ENCODE measurements at places on chromosomes 7 and 10.

DNA sequence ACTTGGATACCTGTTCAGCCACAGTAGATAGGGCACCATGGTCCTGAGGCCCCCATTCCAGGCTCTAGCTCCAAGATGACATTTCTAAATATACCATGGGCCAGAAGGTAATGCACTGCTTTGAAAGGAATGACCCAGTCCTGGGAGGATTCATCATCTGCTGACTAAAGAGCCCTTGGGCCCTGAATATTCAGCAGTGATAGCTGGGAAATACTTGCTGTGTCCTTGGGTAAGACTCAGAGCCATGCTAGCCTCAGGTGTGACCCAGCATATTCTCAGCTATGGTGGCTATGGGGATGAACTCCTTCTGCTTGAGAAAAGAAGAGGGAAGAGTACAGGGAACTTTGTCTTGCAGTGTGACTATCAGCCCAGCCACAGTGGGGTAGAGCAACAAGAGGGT lies 21.3 kb upstream of the AGR2 start:
- DNase-seq, result no peak

- DNase-seq, result no peak
Measured at GRCh38 chr7:137342265-137342664, 1.3 kb downstream of the PTN start.

- DNase-seq, result peak; percentile 57
Measured at GRCh38 chr10:76632767-76633051, 1004.9 kb downstream of the KCNMA1 start.

- no peak for DNase-seq
Measured at GRCh38 chr7:91949221-91950009, 8.8 kb downstream of the AKAP9 start.

- no peak for DNase-seq
Measured at GRCh38 chr10:17474595-17475323, 20.4 kb upstream of the ST8SIA6 start.

- DNase-seq, result no peak
Measured at GRCh38 chr10:111973306-111973705, 210.3 kb downstream of the GPAM start.
